Ovary (tissue), 10 donors: ENCODE measurements at places on chromosomes 12 and 14. TPM values are rescaled to one million over a fixed set of nuclear protein-coding genes. Genes with fewer than 3 reads are reported as not detected.

Gene RNASE3
- total RNA-seq, result not detected

Gene MMP17
- 14.6 TPM for total RNA-seq

Gene ACSS3
- 39.1 TPM for total RNA-seq

Gene GPR65
- total RNA-seq, result 0.40 TPM

Gene CLEC9A
- total RNA-seq, result 0.22 TPM

Gene PRH2
- not detected for total RNA-seq

Gene SPIC
- not detected for total RNA-seq

Gene DHRS2
- total RNA-seq, result 5.2 TPM

Gene AVPR1A
- total RNA-seq, result 2.9 TPM

Gene TMCC3
- 15.3 TPM for total RNA-seq

Gene PDZRN4
- 7.8 TPM for total RNA-seq

Gene RIPK3
- total RNA-seq, result 0.61 TPM

Gene SLC38A4
- total RNA-seq, result not detected

Gene CNTN1
- 93.7 TPM for total RNA-seq

Gene KDM5A
- 44.5 TPM for total RNA-seq

Gene MANSC4
- 0.20 TPM for total RNA-seq

Gene POTEM
- not detected for total RNA-seq

Gene PLD4
- 1.1 TPM for total RNA-seq

Gene RGS6
- total RNA-seq, result 0.66 TPM

Gene PIWIL1
- 1.3 TPM for total RNA-seq

Gene GPX2
- not detected for total RNA-seq

Gene ERP27
- total RNA-seq, result 83.8 TPM

Gene KSR2
- total RNA-seq, result 0.15 TPM

Gene PARP2
- 8.9 TPM for total RNA-seq

Gene NUP37
- total RNA-seq, result 14.1 TPM

Gene CFAP54
- 29.8 TPM for total RNA-seq

Gene MYH6
- total RNA-seq, result not detected

Gene CLIP1
- 42.3 TPM for total RNA-seq

Gene PLEKHD1
- 0.15 TPM for total RNA-seq

Gene IFNG-AS1
- total RNA-seq, result not detected

Gene HOXC13
- total RNA-seq, result not detected

Gene MCRS1
- 38.5 TPM for total RNA-seq

Gene JDP2
- 19.0 TPM for total RNA-seq

Gene JKAMP
- total RNA-seq, result 34.9 TPM

Gene AQP6
- not detected for total RNA-seq

Gene DERA
- total RNA-seq, result 8.1 TPM

Gene IRAK4
- 12.9 TPM for total RNA-seq

Gene PTGER2
- total RNA-seq, result 12.8 TPM

Gene HSPB8
- 14.2 TPM for total RNA-seq

Gene INSM2
- not detected for total RNA-seq

Gene PABPN1
- total RNA-seq, result 164 TPM

Gene KRT79
- not detected for total RNA-seq

Gene PPFIBP1
- 207 TPM for total RNA-seq

Gene SERPINA10
- not detected for total RNA-seq

Gene HOXC6
- 56.1 TPM for total RNA-seq

Gene GALNT9
- 1.8 TPM for total RNA-seq

Gene USP44
- total RNA-seq, result 3.6 TPM

Gene NIN
- 16.0 TPM for total RNA-seq

Gene PTPN6
- 12.6 TPM for total RNA-seq

Gene KRT8
- total RNA-seq, result 7.0 TPM

Gene DUSP6
- 34.4 TPM for total RNA-seq

Gene TSHR
- total RNA-seq, result not detected

Gene P2RX2
- not detected for total RNA-seq

Gene TEX52
- not detected for total RNA-seq

Gene ATP6V1D
- total RNA-seq, result 35.4 TPM

Gene ZBTB25
- 13.5 TPM for total RNA-seq
